ENCODE measurements at places on chromosomes 16 and 17.

- no peak for DNase-seq
These were observed 11.5 kb upstream of the RFFL start for GRCh38 chr17:35074711-35075707.

DNA sequence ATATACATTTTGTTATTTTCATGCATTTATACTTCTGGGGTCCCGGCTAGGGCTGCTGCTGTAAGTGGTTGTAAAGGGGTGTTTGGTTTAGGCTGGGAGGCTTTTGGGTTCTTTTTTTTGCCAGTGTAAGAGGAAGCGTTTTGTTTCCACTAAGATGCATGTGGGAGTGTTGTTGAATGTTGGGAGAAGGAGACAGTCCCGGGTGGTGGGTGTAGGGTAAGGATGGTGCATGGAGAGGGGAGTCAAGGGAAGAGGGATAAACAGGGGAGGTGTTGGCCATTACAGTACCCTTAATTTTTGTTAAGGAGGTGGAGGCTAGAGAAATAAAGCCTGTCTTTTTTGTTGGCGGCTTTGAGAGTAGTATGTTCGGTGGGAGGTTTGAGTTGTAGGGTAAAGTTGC lies 8.4 kb upstream of the ZNF747 start:
- DNase-seq: no peak

DNA sequence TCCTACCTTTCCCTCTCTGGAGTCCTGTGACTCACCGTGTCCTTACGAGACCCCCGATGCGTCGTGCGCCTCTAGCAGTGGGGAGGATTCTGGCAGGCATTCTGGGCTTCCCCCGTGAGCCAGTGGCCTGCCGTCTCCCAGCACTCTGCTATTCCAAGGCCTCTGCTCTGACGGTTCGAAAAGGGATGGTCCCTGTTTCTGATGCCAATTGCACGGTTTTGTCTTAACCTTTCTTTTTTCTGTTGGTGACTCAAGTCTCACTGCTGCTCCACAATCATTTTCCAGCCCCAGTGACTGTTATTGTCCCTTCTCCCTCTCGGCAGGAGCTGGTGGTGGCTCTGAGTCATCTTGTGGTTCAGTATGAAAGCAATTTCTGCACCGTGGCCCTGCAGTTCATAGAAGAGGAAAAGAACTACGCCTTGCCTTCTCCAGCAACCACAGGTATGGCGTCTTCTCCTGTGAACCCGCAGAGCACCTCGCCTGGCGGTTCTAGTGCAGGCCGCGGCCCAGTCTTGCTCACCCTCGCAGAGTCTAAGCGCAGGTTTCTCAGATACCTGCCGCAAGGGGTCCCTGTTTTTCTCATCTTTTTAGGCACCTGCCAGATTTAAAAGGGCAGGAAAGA lies 100.1 kb upstream of the CHMP6 start:
- DNase-seq: no peak

GRCh38 chr16:47519037-47519436 lies 57.9 kb downstream of the PHKB start:
- DNase-seq: no peak

GRCh38 chr17:43114151-43114552 lies 11.0 kb downstream of the BRCA1 start:
- DNase-seq: no peak

DNA sequence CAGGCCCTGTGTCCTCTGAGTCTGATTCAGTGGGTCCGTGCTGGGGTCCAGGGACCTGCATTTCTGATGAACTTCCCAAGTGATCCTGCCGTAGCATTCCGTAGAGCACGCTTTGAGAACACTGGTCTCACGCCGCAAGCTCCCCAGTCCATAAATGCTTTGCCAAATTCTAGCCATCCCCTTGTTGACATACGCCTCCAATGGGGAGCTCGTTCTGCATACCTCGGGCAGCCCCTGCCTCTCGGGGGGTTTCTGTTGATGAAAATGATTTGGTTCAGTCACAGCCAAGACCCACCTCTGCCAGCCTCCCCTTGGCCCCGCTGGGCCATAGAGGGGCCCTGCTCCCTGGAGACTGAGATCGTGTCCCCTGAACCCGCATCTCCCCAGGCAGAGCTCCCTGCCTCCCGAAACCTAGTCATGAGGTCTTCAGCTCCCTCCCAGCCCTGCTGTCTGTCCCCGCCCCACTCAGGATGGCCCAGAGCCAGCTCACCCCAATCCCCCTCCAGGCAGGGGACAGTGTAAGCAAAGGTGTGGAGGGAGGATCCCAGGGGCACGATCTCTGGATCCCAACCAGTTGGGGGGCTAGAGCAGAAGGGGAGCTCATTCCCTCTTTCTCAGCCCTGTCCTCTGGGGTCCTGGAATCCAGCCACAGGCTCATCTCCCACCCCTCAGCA lies 16.2 kb upstream of the SPNS2 start:
- DNase-seq: no peak

- DNase-seq: no peak
These were observed 8.7 kb downstream of the FMNL1 start for GRCh38 chr17:45230410-45230786.

- DNase-seq: peak; percentile 66
These were observed 328 bp downstream of the LLGL1 start for GRCh38 chr17:18225642-18226283.

GRCh38 chr17:16519021-16519420 lies 27.0 kb upstream of the LRRC75A start:
- no peak for DNase-seq

DNA sequence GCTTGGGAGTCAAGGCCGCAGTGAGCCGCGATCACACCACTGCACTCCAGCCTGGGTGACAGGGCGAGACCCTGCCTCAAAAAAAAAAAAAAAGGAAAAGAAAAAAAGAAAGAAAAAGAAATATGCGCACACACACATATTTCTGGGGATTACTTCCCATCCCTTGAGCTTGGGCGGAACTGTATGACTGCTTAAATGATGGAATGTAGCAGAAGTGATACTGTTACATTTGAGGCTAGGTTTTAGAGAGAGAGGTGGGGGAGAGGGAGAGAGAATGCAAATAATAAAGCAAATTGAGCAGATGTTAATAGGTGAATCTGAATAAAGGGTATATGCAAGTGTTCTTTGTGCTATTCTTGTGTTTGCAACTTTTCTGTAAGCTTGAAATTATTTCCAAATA lies 12.0 kb upstream of the USP32 start:
- DNase-seq: no peak

GRCh38 chr17:6713130-6713917 lies at the start of gene SLC13A5:
SLC13A5 (minus strand) TSS chr17:6713369; CDS start chr17:6713333, 36 bp downstream.
- DNase-seq: peak; percentile 83

DNA sequence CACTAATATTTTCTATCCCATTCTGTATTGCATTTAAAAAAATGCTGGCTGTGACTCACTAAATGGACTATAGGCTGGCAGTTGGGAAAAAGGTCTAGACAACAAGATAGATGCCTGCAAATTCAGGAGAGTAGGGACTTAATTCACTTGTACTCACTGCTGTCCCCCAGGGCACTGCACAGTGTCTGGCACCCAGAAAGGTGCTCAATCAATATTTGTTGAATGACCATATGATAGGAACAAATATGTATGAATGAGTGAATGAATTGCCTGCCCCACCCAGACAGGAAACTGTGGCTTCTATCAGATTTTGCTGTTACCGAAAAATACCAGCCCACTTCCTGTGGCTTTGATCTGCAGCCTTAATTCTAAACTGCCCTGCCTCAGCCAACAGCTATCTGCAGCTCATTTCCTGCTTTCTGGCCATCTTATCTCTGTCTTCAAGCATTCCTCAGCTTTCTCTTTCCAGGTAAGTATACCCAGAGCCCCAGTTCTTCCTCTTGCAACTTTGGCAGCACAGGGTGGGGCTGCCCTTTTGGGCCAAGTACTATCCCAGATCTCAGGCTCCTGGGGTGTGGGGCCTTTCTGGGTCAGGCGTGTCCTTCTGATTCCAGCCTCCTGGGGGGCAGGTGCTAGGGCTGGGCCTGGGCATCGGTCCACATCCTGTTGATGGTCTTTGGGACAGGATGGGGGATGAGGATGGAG lies 15.3 kb upstream of the TNS4 start:
- DNase-seq: no peak

- no peak for DNase-seq
These were observed 20.3 kb downstream of the RAB11FIP4 start for GRCh38 chr17:31411707-31412285.

DNA sequence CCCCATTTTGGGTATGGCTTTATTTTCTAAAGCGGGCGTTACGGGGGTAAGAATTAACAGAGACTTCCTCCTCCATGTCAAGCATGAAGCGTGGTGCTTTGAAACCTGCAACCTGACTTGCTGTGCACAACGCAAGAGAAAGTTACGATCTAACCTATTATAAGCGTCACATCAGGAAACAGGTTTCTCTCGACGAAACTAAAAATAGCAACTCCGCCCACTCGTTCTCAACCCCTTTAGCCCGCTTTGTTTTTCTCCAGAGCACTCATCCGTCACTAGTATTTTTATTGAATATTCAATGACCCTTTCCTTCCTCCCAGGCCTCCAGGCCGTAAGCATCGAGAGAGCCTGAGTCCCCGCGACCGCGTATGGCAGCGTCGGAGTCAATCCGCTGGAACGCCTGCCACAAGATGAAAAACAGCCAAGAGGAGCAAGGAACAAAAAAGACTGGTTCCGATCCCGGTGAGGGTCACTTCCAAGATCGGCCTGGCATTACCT lies 555 bp downstream of the NUP88 start:
- DNase-seq: peak; percentile 57

DNA sequence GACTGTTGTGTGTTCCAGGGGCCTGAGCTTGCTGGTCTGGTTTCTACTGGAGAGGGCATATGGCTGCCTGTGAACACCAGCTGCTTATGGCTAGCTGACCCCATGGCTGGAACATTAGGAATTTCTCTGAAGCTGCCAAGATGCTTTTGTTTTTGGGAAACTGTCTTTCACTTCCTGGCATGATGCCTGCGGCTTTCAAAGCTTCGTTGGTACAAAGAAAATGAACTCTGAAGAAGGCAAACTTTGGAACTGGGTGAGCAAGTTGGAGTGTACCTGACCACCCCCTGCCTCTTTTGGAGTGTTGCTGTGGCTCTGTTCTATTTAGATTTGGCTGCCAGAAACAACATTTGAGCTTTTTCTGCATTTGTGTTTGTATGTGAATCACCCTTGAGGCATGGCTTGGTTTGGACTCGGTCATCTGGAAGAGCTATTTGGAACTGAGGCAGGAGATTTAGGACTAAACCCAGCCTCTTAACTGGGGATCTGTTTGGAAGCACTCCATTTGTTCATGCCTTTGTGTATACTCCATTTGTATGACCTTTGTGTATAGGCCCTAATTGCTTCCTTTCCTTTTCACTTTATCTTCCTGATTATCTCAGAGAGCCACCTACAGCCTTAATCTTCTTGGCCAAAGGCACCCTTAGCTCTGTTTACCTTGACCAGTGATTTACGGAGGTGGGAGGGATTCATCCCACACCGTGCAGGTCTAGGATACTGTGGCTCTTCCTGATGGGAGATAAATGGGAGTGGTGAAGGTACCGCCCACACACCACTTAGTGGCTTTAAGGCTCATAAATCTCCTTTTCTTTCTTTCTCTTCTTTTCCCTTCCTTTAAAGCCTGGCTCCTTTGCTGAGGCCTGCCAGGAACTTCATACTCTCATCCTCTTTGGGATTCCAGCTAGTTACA lies 7.3 kb upstream of the CPHXL start:
- no peak for DNase-seq

DNA sequence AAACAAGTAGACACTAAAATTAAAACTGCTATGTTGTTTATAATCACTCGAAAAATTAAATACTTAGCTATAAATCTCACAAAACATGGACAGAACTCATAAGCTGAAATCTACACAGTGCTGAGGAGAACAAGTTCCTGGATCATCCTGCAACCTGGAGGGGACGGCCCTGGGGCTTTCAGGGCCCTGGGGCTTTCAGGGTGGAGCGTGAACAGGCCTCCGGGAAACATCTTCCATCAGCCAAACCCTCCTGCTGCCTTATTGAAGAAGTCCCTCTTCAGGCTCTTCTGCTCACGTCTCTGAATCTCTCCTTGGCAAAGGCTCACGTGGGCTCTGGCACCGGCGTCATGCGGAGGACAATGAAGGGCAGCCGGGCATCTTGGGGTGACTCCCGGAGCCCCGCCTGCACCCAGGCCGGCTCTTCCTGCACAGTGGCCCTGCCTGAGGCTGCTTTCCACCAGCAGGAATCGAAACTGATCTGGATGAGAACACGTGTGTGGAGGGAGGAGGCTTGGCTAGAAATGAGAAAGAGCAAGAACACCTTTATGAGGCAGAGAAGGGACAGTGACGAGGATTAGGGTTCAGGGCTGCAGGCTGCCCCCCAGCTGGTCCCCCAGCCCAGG lies 127.3 kb downstream of the CDRT15L2 start:
- DNase-seq: no peak

GRCh38 chr16:87392821-87393679 lies 914 bp downstream of the MAP1LC3B start:
- DNase-seq: peak; percentile 33

DNA sequence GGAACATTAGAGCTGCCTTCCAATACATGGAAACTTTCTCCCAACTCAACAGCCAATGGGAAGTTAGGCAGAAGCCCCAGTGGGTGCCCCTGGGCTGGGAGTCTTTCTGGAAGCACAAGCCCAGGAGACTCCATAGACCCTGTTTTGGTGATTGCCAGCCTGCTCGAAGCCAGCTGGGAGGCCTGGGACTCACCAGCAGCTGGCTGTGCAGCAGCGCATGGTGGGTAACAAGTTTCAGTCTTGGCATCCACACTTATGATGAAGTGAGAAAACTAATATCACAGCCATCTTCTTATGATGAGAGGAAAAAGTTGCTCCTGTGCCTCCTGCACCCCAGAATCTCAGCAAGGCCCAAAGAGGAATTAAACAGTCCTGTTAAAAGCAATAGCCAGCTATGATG lies 522.5 kb upstream of the CDH5 start:
- DNase-seq: no peak

DNA sequence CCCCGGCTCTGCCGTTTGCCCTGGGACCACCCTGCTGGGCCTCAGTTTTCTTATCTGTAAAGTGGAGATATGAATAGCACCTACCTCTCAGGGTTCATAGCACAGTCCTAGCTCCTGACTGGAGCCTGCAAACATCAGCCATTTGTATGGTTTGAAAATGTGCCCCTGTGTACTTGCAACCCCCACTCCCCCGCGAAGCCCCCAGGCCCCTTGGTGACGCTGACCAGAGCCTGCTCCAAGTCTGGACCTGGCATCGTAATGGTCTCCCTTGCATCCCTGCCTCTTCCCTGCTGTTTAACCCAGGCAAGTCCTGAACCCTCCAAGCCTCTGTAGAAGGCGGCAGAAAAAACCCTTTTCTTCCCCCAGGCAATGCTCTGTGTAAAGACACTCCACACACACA lies 128.0 kb downstream of the IRF8 start:
- no peak for DNase-seq

DNA sequence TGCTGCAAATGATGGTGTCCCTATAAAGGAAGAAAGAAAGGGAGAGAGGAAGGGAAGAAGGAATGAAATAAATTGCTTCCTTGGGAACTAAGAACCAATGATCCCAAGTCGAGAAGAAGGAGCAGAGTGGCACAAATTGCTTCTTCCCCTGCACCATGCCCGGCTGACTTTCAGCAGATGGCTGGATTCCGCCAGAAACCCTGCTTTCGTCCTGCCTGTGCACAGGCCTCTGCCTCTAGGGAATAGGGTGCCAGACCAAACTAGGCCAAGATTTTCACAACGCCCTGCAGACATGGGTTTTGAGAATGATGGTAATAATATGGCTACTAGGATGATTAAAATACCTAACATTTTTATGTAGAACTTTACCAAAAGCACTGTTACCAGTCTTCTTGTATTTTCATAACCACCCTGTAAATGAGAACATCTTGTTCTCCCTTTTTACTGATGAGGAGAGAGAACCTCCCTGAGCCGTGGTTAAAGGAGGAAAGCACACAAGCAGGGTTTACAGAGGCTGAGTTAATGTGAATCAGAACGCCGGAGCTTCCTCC lies 122.1 kb upstream of the HSBP1 start:
- peak; percentile 10 for DNase-seq
